ENCODE measurements at places on chromosomes 2 and 18.

GRCh38 chr2:136069773-136070172 is 48.2 kb downstream of the CXCR4 start:
- DNase-seq = no peak

GRCh38 chr2:202140522-202141252 is 67.6 kb downstream of the KIAA2012 start:
- DNase-seq = no peak

DNA sequence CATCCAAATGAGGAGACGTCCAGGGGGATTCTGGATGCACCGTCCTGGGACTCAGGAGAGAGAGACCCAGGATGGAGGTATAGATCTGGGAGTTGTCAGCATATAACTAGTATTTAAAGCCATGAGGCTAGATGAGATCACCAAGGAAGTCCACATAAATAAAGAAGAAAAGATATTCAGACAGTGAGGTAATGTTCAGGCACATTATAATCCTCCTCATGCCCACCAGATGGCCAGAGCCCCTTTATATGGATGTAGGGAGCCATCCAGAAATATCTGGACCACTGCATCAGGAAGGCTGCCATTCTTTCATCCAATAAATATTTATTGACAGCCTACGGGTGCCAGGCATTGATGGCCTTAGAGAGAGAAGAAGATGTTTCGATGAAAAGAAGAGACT is 21.2 kb upstream of the NCKAP5 start:
- no peak for DNase-seq

- DNase-seq = peak; percentile 83
Observed at GRCh38 chr2:237673130-237674001, 46.0 kb downstream of the LRRFIP1 start.

GRCh38 chr2:175926272-175926671 is 75.8 kb downstream of the LNPK start:
- no peak for DNase-seq

GRCh38 chr2:88006912-88007439 is 9.4 kb downstream of the RNU2-63P start:
- DNase-seq = no peak

- DNase-seq = no peak
Observed at GRCh38 chr2:36789181-36789804, 92.8 kb downstream of the VIT start.

GRCh38 chr2:60633615-60634014 is 80.2 kb upstream of the BCL11A start:
- no peak for DNase-seq

DNA sequence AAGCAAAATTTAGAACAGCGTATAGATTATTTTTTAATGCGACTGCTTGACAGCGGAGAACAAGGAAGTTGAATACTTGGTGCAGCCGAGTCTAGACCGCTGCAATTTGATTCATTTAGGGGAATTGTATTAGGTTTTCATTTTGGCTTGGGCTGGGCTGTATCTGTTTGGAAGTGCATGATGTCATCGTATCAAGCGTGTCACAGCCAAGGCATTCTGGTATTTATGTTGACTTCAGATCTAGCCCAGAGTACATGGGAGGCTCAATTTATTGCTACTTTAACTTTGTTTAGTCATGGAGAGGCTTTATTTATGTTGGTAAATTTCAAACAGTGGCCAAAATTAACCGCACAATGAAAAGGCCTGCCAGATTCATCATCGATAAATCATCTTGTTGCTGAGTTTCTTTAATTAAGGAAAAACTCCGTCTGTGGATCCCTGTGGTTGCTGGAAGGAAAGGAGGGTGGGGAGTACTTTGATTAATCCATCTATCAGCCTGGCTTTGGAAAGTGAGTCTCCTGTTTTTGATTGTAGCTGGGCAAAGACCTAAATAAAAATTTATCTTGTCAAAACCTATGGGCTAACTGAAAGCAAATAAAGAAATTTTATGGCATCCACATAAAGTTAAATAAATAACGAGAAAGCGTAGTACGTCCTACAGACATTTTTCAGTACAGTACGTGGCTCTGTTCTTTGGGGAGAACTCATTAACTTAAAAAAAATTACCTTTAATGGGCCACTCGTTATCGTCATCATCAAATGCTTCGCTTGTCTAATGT is 230.4 kb upstream of the SPRED2 start:
- DNase-seq = no peak

- no peak for DNase-seq
Observed at GRCh38 chr2:28736034-28736433, 15.6 kb upstream of the PPP1CB start.

DNA sequence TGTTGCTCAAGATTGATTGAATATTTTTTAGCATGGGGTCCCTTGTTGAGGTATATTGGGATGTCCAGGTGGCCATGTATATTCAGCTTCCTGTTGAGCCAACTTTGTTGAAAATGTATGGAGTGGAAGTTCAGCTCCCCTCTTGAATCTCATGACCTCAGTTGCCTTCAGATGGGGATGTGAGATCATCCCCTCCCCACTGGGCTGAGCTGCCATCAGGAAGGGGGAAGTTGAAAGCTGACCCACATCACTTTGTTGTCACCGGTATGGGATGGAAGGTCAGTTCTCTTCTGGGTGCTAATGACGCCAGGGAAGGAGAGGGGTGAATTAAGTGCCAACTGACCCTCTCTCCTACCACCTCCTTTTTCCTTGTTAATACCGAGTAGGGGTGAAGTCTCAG is 33.9 kb downstream of the ACOXL start:
- DNase-seq = no peak

DNA sequence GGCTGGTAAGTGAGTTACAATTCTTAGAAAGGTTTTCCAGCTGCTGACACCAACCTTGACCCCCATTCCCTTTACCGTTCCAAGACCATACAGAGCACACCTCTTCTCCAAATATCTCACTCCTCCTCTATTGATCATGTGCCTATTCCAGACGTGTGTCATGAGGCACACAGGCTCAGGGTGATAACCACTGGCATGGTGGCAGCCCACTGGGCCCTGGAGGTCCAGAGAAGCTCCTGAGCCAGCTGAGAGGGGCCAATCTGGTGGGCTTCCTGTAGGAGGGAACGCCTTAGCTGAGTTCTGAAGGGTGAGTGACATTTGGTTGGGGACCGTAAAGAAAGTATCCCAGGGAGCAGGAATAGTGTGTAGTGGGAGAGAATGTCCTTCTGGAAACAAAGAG is 28.3 kb downstream of the ZAP70 start:
- no peak for DNase-seq

- peak; percentile 51 for DNase-seq
Observed at GRCh38 chr2:152730591-152731333, 12.3 kb downstream of the ARL6IP6 start.

DNA sequence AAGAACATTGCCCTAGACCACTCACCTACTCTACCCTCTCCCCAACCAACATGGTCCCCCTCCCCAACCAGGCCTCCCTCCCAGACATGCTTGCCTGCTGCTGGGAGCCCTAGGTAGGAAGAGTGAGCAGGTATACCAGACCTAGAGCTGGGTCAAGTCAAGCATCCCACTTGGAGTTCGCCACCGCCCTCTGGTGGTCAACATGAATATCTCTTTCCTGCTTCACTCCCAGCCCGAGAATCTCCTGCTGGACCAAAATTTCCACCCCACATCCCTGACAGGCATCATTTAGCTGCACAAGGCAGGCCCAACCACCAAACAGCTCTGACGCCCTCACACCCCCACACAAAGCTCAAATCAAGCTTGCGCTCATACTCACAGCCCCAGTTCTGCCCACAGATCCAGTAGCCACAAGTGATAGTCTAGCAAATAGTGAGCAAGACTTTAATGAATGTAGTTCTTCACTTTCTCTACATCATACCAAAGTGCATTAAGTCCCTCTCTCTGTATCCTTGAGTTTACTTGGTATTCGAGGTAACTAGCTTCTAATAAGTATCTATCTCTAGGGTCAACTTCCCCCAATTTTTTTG is 116.0 kb downstream of the TNS1 start:
- peak; percentile 59 for DNase-seq

GRCh38 chr18:38313831-38314230 is 748.2 kb upstream of the CELF4 start:
- no peak for DNase-seq

- DNase-seq = no peak
Observed at GRCh38 chr2:85257359-85257969, 70.3 kb downstream of the TGOLN2 start.

DNA sequence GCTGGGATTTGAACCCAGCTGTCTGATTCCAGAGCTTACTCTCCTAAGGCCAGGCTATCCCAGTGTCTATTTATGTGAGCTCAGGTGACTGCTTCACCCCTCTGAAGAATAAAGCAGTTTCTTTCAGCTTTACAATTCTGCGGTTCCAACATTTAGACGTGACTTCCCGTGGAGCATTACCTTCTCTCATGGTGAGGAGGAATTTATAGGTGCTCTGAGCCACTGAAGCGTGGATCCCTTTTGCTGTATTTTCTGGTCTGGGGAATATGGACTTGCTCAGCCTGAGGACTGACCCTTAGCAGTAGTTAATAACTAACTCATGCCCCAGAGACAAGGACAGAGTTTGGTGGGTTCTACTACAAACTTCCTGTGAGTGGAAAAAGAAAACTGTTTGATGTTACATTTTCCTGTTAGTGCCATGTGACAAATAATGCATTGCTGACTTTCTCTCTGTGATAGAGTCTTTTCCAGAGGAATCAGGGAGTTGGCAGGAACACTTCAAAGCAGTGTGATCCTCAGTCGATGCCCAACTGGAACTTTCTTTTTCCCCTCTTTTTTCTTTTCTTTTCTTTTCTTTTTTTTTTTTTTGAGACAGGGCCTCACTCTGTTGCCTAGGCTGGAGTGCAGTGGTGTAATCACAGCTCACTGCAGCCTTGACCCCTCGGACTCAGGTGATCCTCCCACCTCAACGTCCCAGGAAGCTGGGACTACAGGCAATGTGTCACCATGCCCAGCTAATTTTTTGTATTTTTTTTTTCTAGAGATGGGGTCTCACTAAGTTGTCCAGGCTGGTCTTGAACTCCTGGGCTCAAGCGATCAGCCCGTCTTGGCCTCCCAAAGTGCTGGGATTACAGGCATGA is 21.9 kb downstream of the CASP10 start:
- DNase-seq = no peak

- no peak for DNase-seq
Observed at GRCh38 chr2:216114382-216114713, 5.2 kb downstream of the XRCC5 start.

DNA sequence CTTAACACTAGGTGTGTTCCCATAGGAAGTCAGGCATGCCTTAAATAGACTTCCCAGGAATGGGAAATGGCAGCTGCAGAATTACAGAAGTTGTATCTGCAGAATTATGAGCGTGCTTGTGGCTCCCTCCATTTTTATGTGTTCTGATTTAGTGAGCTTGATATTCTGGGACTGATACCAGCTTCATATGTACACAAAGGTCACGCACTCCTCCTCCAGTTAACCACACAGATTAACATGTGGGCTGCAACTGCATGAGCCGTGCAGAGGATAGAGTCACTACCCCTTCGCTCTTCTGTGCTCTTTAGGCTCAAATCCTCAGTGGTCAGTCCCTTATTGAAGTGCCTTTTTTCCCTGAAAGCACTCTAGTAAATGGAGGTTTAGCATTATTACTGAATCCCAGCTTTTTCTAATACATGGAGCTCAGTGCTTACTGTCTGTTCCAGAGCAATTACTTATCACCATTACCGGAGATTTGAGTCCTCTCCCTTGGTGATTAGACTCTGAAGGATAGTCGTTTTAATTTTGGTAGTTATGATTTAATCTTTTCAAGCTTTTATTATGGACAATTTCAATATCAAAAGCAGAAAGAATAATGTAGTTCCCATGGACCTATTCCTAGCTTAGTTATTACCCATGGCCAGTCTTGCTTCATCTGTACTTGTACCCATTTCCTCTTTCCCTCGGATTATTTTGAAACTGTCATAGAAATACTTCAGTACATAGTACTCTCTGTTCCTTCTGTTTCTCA is 238.3 kb downstream of the PRKCE start:
- no peak for DNase-seq

DNA sequence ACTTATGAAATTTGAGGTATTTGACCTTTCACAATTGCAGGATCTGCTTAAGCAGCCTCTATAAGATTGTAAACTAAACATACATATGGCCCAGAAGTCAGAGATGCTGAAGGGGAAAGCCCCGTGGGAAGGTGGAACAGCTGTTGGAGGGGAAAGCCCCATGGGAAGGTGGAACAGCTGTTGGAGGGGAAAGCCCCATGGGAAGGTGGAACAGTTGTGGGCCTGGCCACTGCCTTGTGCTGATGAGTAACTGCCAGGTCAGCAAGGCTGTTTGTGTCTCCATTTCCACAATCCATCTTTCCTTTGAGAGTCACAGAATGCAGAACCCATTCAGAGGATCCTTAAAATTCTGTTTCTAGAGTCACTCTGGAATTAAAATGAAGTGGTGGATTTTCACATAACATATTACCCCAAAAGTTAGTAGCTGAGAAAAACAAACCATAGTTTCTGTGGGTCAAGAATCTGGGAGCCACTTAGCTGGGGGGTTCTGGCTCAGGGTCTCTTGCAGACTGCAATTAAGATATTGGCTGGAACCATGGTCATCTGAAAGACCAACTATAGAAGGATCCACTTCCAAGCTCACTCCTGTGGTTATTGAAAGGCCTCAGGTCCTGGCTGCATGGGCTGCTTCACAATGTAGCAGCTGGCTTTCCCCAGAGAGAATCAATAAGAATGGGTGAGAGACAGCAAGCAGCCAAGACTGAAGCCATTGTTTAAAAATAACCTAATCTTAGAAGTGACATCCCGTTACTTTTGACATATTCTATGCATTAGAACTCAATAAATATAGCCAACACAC is 86.6 kb upstream of the CAVIN2 start:
- peak; percentile 11 for DNase-seq

DNA sequence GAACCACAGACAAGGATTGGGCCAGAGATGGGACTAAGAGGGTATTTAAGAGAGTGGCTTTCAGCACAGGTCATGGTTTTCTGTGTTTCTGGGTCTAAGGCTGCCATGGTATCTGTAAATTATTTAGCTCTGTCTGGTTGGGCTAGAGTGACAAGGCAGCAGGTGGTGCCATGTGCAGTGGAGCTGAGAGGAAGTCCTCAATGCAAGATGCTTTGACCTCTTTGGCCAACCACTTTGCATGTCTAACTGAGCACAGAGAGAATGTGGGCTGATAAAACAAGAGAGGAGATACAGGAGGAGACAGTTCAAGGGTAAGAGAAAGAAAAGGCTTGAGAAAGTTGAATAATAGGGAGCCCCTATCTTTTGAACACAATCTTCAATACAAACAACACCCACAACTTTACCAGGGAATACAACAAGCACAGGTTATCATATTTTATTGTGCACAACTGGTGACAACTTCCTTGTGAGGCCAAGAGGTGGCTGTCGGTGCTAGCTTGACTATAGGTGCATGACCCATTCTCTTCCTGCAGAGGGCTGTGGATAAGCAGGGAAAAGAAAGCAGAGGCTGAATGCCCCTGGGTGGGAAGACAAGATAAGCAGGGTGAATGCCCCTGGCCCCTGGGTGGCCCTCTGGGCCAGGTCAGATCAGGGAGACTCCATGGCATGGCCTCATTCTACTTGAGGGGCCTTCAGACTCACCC is 12.3 kb downstream of the FLACC1 start:
- DNase-seq = no peak

- no peak for DNase-seq
Observed at GRCh38 chr2:239308661-239309397, 92.0 kb downstream of the HDAC4 start.

DNA sequence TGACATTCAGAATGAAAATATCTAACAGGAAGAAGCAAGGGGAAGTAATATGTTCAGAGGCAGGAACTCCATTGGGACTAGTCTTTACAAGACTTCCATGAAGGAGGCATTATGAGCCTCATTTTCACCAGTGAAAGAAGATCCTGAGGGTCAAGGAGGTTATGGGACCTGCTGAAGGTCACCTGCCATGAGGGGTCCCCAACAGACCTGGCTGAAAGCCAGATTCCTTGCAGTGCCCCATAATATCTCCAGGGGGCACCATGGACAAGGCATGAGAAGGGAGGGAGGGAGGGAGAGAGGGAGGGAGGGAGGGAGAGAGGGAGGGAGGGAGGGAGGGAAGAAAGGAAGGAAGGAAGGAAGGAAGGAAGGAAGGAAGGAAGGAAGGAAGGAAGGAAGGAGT is 27.9 kb downstream of the XDH start:
- no peak for DNase-seq
